Natural killer cell (primary cell): ENCODE measurements at places on chromosomes 7 and 10. TPM values are rescaled to one million over a fixed set of nuclear protein-coding genes. Genes with fewer than 3 reads are reported as not detected.

The FXYD4 gene
- not detected for total RNA-seq

The ARMC3 gene
- total RNA-seq, result 0.65 TPM

The ADAM12 gene
- 1.6 TPM for total RNA-seq

The RAB18 gene
- total RNA-seq, result 122 TPM

The FLNC gene
- total RNA-seq, result 0.05 TPM

The MTERF1 gene
- 19.0 TPM for total RNA-seq

The UNC5B gene
- total RNA-seq, result 0.09 TPM

GRCh38 chr7:116172353-116172752, 38.0 kb upstream of the TES start:
- DNase-seq, result no peak
- no peak overlapping the region for H3K27ac ChIP-seq
- H3K4me1 ChIP-seq, result no peaks in the 10 kb centered on the region
- H3K27me3 ChIP-seq, result no peaks in the 10 kb centered on the region

DNA sequence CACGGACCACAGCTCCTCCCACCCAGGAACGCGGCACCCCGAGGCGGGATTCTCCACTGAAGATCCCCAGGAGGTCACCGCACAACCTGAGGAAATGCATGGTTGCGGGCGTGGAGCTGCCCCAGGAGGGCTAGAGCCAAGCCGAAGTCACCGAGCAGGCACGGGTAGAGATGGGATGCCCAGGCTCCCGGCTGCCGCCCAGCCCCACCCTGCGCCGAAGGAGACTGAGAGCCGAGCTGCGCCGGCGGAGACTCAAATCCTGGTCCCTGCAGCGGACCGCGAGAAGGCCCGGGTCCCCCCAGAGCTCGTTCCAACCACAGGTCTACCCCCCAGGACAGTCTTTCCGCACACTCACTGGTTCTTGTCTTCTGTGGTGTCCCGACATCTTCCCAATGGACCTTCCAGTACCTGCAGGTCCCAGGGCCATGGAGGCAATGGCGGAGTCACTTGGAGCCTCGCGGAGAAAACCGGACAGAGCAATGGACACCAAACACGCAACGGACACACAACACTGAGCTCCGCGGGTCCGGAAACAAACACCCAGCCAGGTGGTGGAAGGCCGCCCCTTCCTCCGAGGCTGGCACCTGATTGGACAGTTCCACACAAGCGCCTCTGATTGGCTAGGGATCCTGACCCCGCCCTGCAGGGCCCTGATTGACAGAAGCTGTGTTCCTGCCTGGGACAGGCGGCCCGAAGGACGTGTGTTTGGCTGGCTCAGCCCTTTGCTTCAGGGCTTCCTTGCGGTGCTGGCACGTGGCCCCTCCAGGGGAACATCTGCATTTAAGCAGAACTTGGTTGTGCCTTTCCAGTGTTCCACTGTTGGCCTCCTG, 331.9 kb upstream of the NUPR2 start:
- H3K4me3 ChIP-seq, result no peak overlapping the region
- DNase-seq, result no peak
- H3K36me3 ChIP-seq, result no peaks in the 10 kb centered on the region
- no peaks in the 10 kb centered on the region for H3K27me3 ChIP-seq
- H3K27ac ChIP-seq, result no peak overlapping the region

- H3K4me1 ChIP-seq, result no peaks in the 10 kb centered on the region
- no peak overlapping the region for H3K27ac ChIP-seq
- no peaks in the 10 kb centered on the region for H3K27me3 ChIP-seq
- H3K36me3 ChIP-seq, result no peaks in the 10 kb centered on the region
- DNase-seq, result no peak
- H3K4me3 ChIP-seq, result no peak overlapping the region
Observed at GRCh38 chr7:116610210-116610609, 61.8 kb upstream of the MET start.

DNA sequence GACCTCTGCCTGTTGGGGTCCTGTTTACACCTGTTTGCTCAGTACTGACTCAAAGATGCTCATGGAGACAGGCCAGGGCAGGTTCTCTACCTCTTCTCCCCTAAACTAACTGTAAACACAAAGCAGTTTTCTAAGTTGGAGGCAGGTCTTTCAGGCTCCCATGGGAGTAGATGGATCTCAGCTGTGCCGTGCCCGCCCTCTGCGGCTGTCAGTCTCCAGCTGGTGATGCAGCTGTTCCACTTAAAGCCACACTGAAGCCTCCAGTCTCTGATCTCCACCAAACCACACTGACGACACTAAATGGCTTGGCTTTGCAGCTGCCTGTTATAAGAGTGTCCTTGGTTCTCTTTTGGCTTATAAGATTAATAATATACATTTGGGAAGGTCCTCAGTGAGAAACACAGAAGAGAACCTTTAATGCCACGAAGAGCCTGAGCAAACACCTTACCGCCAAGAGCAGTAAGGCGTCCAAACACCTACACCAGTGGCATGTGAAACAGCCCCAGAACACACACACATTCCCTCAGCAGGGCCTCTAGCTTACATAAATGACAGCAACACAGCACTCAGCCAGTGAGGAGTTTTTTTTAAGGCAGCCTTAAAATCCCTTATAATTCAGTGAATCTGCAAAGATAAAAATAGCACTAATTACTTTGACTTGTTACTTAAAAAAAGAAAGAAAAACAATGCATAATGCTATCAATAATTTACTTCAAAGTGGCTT, 60.4 kb upstream of the KCNIP2 start:
- no peak overlapping the region for H3K4me3 ChIP-seq
- no peak for DNase-seq
- no peaks in the 10 kb centered on the region for H3K27me3 ChIP-seq
- H3K36me3 ChIP-seq, result peaks cover 4% of the 10 kb centered on the region
